ENCODE measurements at places on chromosomes 11 and 22. TPM values are rescaled to one million over a fixed set of nuclear protein-coding genes. Genes with fewer than 3 reads are reported as not detected.

- peaks cover 6% of the 10 kb centered on the region for H3K4me1 ChIP-seq
- no peaks in the 10 kb centered on the region for H3K27me3 ChIP-seq
- no peaks in the 10 kb centered on the region for H3K36me3 ChIP-seq
- no peak for DNase-seq
- H3K4me3 ChIP-seq: no peak overlapping the region
Observed at GRCh38 chr11:86735451-86736290, 63.3 kb upstream of the ME3 start.

KIF18A gene
- total RNA-seq: 27.6 TPM

DNA sequence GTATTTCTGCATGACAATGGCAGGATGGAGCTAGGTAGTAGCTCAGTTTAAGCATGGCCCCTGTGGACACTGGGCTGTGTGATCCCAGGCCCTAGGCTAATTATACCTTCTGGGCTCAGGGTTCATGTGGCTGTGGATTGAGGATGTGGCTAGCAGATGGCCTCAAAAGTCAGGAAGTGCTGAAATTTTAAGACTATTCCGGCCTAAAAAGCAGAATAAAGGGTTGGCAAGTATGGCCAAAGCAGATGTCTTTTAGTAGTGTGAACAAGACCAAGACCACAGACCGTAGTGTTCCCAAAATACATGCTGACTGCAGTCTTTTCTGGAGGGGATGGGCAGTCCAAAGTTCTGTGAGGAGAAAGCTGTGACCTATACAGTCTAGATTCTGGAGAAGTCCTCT, 115.7 kb upstream of the RAG2 start:
- H3K27me3 ChIP-seq: peaks cover 20% of the 10 kb centered on the region
- H3K36me3 ChIP-seq: no peaks in the 10 kb centered on the region
- H3K27ac ChIP-seq: no peak overlapping the region

DNA sequence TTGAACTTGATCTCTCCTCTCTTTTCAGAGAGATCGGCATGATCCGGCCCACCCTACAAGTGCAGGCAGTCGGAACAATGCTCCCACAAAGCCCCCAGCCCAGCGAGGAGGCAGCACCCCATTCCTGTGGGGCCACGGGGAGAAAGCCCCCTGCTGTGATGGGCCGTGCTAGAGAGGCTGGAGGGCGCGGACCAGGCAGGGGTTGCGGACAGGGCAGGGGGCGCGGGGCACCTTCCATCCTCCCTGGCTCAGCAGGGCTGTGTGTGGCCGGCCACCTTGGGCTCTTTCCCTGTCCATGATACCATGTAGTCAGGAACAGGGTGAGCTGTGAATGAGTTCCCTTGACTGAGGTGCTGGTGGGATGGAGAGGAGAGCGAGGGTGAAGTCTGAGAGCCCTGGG, 379.8 kb downstream of the BRD1 start:
- H3K36me3 ChIP-seq: no peaks in the 10 kb centered on the region
- peaks cover 32% of the 10 kb centered on the region for H3K4me1 ChIP-seq
- no peak overlapping the region for H3K27ac ChIP-seq

DNA sequence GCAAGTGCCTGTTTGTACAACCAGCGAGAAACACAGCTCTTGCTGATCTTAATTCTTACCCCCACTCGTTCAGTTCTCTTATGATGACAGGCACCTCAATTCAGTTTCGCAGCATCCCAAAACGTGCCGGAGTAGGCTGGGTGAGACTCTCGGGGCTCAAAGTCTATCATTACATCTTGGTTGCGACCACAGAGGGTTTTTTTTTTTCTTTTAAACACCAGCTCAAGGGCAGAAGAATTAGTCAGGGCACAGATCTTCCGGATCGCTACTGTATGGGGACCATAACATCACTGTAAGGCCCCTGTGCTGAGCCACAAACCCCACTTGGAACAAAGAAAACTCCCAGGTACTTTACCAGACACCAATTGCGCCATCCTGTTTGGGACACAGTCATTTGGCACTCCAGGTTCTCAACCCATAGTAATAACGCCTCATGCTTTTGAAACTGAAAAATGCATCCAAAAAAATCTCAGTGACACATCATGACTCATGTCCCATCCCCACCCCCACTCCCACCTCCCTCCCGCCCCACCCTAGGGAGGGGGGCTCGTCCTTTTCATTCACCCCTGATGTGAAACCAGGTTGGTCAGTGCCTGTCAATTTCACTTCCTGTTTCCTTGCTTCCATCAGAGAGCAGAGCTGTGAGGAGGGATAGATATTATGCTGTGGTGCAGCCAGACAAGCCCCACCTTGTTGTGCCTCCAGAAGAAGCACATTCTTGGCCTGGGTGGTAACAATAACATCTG, 41.0 kb upstream of the CD5 start:
- DNase-seq: no peak
- H3K4me1 ChIP-seq: peaks cover 4% of the 10 kb centered on the region
- no peaks in the 10 kb centered on the region for H3K36me3 ChIP-seq
- H3K27ac ChIP-seq: no peak overlapping the region
- no peak overlapping the region for H3K4me3 ChIP-seq

MPPED2 gene
- 3.2 TPM for total RNA-seq
